ENCODE measurements at places on chromosomes 2 and 18.

- no peak for DNase-seq
Observed at GRCh38 chr2:172864182-172864581, 128.5 kb downstream of the RAPGEF4 start.

DNA sequence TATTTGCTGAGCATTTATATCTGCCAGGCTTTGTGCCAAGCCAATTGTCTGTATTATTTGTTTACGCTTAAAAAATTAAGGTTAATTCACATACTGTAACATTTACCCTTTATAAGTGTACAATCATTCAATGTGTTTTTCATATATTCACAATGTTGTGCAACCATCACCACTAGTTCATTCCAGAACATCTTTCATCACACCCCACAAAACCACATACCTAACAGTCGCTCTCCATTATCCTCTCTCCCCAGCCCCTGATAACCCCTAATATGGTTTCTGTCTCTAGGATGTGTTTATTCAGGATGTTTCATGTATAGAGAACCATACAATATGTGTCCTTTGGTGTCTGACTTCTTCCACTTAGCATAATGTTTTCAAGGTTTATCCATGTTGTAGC lies 234.1 kb downstream of the INSIG2 start:
- no peak for DNase-seq

GRCh38 chr2:8926356-8926755 lies 77.1 kb downstream of the MBOAT2 start:
- DNase-seq = peak; percentile 5

DNA sequence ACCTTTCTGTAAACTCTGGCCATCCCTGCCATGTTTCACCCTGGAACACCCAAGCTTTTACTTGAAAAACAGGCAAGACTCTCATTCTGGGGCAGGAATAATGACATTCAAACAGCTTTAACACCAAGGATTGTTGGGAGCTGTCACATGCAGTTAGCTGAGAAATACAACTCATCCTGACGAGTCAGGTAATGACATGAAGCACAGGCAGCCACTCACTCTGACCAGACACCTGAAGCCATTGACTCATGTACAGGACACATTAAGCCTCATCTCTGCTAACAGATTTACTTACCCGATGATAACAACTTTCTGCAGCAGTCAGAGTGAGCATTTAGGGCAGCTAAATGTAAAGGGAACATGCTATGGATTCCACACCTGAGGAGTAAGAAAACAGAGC lies 163.1 kb upstream of the PGAP1 start:
- DNase-seq = no peak

DNA sequence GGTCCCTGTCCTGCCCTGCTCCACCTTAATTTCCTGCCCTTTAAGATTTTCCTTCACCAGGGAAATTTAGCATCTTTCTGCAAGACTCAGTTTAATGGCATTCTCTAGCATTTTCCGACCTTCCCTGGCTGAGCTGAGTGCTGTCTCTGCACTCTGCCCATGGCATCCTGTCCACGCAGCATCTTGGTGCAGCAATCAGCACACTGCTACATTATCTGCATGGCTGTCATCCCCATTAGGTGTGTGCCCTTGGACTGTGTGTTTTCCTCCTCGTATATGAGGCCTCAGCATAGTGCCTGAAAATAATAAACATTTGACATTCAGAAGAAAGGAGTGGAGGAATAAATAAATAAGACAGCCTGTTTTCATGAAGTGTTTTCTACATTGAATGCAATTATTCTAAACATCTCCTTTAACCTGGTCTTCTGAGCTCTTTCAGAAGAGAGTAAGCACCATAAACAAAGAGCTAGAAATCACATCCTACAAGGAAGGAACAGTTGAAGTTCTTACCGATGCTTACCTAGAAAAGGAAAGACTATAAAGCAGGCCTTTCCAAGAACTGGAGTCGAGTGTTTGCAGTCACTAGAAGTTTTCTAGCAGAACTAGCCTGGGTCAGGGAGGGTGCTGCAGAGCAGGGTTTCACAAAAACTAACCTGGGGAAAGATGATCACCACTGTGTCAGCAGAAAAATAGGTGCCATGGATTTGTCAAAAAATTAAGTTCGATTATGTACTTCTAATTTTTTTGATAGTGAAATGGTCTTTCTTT lies 131.4 kb upstream of the ITGB6 start:
- DNase-seq = no peak

- no peak for DNase-seq
Observed at GRCh38 chr18:49119401-49119800, 168.6 kb upstream of the SMAD7 start.

- DNase-seq = no peak
Observed at GRCh38 chr2:191012845-191013681, 908 bp downstream of the STAT1 start.

DNA sequence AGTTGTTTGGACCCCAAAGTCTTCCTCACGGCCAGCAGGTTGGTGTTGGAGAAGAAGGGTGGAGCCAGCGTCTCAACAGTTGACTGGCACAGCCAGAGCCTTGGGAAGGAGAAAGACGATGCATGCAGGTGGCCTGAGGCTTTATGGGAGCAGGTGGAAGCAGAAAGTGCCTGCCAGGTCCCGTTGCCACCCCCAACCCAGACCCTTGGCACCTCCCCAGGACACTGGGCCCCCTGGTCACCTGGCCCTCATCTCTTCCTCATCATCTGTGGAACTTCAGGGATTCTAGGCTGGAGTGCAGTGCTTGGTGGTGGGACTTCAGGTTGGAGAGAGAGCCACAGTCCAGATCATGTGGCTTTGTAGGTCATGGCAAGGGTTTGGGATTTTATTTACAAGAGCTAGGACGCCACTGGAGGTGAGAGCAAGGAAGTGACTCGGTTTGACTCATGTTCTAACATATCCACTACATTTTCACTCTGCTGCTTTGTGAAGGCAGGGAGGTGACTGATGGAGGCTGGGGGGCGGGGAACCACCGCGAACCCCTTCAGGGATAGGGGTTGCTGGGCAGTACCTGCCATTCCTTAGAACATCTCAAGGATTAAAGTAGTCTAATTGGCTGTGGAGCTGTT lies 62.5 kb upstream of the B3GNT7 start:
- no peak for DNase-seq

- DNase-seq = peak; percentile 10
Observed at GRCh38 chr2:100482741-100483140, 12.5 kb downstream of the NMS start.

- DNase-seq = no peak
Observed at GRCh38 chr2:18440141-18440661, 120.3 kb downstream of the RDH14 start.

GRCh38 chr2:142307086-142307485 lies 176.3 kb upstream of the LRP1B start:
- DNase-seq = no peak

DNA sequence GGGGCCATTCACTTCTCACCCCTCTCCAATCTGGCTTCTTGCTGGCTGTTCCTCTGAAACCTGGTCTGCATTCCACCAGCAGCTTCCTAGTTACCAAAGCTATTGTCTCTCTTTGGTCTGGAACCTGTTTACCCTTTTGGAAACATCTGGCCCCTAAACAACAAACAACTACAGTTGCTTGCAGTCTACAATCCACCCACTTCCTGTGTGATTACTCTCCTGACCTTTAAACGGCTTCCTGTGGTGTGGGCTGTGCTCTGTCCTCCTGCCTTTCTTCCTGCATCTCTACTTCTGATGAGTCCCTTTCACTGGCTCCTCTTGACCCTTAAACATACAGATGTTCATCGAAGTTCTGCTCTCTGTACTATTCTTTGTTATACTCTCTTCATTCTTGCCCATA lies 303.8 kb downstream of the TDRD15 start:
- no peak for DNase-seq
